ENCODE measurements at places on chromosomes 16 and 17.
A peak's percentile ranks its signal among the peaks of the same experiment; 100 is the strongest.

DNA sequence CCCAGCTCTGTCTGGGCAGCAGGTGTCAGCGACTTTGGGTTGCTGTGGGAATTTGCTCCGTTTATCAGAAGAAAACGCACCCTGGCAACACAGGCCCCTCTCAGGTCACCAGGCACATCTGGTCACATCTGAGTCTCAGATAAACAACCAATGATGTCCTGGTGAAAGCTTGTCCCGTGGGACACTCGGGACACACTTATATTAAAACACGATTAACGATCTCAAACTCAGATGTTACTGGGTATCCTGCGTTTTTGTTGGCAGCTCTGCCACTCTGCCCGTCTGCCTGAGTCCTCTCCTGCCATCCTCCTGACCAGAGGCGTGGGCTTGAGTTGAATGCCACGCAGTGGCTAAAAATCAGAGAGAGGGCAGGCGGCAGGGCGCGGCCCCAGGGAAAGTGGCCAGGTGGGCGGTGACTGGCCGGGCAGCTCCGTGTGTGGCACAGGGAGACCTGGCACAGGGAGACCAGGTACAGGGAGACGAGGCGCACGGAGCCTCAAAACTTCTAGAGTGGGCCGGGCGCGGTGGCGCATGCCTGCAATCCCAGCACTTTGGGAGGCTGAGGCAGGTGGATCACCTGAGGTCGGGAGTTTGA is 2.1 kb downstream of the SECTM1 start:
- no peak for DNase-seq

GRCh38 chr17:39062846-39063680 is 88.4 kb downstream of the PLXDC1 start:
- no peak for DNase-seq

DNA sequence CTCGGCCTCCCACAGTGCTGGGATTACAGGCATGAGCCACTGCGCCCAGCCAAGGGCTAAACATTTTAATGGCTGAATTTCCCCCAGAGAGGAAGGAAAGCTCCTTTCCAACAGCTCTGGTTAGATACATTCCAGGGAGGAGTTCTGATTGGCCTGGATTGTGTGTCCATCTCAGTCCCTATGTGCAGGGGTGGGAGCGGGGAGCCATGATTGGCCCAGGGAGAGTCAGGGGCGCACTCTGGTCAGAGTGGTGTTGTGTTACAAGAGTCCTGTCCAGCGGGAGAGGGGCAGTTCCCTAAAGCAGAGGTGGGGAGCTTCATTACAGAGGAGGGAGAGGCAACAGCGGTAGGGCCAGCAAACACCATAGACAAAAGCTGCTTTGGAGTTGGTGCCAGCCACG is 75.0 kb downstream of the RAP1GAP2 start:
- no peak for DNase-seq

- DNase-seq = no peak
These were observed 4.0 kb downstream of the SLC16A13 start for GRCh38 chr17:7039832-7040231.

DNA sequence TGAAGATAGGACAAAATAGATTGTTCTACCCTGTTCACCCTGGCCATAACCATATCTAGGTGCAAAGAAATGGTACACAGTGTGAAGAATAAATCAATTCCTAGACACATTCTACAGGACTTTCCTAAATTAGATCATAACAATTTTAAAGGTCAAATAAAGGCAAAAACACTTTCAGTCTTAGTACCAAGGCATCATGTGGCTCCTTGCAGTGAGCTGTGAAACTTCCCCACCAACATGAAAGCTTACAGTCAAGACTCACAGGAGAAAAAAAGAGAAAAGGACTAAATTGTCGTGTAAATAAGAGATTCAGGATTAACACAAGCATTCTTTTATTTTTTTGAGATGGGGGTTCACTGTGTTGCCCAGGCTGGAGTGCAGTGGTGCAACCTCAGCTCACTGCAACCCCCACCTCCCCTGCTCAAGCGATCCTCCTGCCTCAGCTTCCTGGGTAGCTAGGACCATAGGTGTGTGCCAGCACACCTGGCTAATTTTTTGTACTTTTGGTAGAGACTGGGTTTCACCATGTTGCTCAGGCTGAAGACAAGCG is 14.2 kb downstream of the NSMCE1 start:
- no peak for DNase-seq

GRCh38 chr17:35804658-35805192 is 4.6 kb upstream of the TAF15 start:
- peak; percentile 79 for DNase-seq

DNA sequence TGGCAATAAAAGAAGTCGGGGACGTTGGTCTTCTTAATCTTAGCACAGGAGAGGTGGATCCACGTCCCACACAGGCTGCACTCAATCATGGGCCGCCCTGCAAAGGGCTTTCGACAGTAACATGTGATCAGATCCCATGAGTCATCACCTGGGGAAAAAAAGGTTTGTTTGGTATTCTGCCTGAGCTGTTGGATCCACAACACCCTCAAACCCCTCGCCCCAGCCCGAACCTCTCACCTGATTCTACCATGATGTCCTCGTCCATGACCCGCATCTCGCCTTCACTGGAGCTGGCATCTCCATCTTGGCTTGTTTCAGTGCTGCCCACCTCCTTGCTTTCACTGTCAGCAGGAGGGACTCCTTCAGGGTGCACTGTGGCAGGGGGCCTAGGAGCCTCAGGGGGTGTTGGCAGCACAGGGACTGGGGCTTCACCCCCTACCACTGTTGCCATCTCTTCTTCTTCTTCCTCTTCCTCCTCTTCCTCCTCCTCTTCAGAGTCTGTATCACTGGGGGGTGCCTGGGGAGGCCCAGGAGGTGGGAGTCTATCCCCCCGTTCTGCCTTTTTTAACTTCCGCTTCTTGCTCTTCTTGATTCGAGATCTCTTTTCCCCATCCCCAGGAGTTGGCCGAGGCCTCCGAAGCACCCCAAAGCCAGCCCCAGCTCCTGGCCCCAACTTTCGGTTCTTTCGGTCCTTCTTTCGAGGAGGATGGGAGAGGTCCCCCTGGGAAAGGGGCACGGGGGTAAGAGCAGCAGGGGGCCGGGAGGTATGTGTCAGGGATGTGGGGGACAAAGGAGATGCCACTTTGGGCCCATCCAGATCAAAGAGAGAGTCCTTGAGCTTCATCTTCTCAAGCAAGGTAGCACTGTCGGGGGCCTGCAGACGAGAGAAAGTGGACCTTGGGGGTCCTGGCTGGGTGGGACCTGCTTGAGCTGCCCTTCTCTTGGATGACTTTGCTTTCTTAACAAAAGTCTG is 1.7 kb upstream of the DVL2 start:
- DNase-seq = no peak

- no peak for DNase-seq
These were observed 128.4 kb downstream of the HAPSTR1 start for GRCh38 chr16:9219813-9220212.

- DNase-seq = no peak
These were observed 25.3 kb downstream of the CACNG1 start for GRCh38 chr17:67069603-67070136.

GRCh38 chr16:49693445-49693844 is 162.5 kb downstream of the ZNF423 start:
- no peak for DNase-seq

GRCh38 chr16:83137326-83137781 is 510.6 kb downstream of the CDH13 start:
- no peak for DNase-seq

GRCh38 chr17:28379814-28380801 is 8.6 kb downstream of the SARM1 start:
- no peak for DNase-seq

- DNase-seq = no peak
These were observed 58.7 kb downstream of the ANKRD11 start for GRCh38 chr16:89431630-89432029.

DNA sequence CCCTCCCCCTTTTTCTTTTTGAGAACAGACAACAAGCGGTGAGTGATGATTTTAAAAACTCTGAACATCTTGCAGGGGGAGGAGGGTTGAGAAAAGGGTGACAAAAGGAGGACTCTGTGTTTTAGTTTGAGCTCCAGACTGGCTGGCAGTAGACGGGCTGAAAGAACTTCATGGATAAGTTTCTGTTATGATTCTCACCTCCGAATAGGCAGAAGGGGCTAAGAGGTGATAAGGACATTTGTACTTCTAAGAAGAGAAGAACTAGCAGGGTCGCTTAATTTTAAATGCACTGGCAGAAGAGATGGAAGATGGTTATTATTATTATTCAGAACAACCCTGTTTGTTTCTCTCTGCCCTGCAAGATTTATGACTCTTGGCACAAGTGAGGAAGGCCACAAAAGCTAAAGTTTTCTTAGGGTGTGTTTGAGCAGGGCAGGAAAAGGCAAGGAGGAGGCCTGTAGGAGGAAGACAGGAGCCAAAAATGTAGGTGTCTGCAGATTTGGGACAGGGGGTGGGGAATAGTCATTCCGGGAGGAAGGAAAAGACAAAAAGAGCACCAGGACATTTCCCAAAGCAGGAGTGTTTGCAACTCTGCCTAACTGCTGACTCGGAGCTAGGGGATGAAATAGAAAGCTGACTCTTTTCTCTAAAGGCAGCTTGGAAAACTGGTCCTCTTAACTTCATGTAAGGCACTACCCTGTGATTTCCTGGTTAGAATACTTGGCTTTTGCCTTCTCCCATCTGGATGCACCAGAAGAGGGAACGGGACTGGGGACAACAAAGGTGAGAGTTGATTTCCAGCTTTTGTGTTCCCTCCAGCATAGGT is 11.9 kb upstream of the HOXB2 start:
- DNase-seq = no peak

DNA sequence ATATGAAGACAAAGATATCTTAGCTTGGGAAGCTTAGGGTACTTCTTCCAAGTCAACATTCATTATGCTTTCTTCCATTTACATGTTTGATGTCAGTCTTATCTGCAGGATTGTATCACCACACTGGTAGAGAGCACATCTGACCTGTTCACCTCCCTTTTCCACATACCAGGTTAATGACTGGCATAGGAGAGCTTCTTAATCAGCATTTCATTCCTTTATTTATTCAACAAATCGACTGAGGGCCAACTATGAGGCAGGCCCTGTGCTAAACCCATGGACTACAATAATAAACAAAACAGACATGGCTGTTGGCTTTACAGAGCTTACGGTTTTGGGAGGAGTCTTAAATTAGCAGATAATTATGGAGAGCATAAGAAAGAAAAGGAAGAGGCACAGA is 378.1 kb upstream of the CDH11 start:
- no peak for DNase-seq

DNA sequence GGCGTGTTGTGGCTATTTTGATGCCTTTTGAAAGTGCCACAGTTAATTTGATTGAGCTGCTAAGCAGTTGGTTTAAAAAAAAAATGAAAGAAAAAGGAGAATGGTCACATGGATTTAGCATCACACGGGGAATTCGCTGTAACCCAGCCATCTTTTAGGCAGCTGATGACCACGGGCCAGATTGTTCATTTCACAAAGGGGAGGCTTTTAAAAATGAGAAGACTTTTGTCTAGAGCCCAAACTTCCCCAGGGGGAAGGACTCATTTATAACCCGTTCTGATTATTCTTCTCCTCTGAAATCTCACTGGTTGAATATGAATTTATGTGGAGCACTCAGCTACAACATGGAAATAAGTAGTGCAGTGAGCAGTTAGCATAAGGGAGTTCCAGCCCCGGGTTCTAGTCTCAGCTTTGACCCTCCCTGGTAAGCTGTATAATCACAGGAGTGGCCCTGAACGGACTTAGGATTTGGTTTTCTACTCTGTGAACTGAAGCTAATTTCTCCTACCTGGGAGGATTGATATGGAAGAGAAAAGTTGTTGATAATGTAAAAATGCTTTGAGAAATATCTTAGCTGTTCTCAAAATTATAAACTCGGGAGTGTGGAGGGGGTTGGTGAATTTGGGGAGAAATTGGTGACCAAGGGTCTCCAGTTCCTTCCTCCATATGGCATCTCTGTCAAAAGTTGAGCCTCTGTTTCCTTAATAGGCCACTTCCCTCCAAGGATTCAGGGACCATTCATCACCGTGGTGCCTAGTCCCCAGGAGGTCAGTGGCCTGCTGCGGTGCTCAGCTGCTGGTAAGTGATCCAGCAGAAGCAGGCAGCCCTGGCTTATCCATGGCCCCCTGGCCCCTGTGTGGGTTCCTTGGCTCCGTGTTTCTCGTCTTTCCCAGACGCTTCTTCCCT is 76.4 kb upstream of the TBX2 start:
- no peak for DNase-seq

GRCh38 chr16:67397036-67397801 is 3.9 kb upstream of the TPPP3 start:
- DNase-seq = no peak

DNA sequence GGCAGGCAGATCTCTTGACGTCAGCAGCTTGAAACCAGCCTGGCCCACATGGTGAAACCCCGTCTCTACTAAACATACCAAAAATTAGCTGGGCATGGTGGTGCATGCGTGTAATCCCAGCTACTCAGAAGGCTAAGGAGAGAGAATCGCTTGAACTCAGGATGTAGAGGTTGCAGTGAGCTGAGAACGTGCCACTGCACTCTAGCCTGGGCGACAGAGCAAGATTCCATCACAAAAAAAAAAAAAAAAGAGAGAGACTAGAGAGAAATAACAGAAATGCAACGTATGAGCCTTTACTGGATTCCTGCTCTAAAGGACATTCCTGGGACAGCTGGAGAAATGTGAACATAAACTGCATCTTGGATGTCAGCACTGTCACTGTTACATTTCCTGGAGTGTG is 10.8 kb downstream of the IFT140 start:
- DNase-seq = no peak

GRCh38 chr17:7857713-7858521 is at the start of gene CYB5D1:
TSS of gene CYB5D1 (plus strand) at chr17:7858003. CDS start at chr17:7858135, 132 bp downstream.
- peak; percentile 82 for DNase-seq

DNA sequence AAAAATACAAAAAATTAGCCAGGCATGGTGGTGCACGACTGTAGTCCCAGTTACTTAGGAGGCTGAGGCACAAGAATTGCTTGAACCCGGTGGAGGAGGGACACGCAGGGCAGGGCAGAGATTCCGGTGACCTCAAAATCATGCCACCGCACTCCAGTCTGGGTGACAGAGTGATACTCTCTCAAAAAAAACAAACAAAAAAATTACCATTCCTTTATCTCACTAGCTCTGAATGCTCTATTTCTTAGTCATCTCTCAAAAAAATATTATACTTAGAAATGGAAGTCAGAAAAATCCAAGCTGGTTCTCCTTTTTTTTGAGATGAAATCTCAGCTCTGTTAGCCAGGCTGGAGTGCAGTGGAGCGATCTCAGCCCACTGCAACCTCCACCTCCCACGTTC is 40.8 kb downstream of the SPOP start:
- DNase-seq = no peak

GRCh38 chr16:55690841-55691240 is 35.1 kb downstream of the SLC6A2 start:
- DNase-seq = no peak

- no peak for DNase-seq
These were observed 19.1 kb downstream of the RGS9 start for GRCh38 chr17:65156185-65156834.

- DNase-seq = no peak
These were observed 59.3 kb downstream of the CENPV start for GRCh38 chr17:16293931-16294330.

DNA sequence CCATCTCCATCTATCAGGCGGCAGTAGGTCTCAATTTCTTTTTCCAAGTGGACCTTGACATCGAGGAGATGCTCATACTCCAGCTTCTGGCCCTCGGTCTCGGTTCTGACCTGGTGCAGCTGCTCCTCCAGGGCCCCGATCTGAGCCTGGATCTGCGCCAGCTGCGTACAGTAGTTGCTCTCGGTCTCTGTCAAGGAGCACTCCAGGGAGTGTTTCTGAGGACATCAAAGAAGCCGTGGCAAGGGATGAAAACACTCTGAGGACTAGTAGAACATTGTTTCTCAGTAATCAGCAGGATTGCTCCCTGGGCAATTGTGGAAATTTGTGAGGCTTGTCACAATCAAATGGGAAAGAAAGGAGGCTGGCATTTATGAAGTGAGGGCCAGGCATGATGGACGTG is 5.9 kb downstream of the KRT28 start:
- no peak for DNase-seq

GRCh38 chr16:21276090-21276489 is 2.0 kb downstream of the CRYM start:
- no peak for DNase-seq

All from skeletal muscle cell (primary cell).